Karpas-422 (cell line): ENCODE measurements at places on chromosomes 1 and 21. TPM values are rescaled to one million over a fixed set of nuclear protein-coding genes. Genes with fewer than 3 reads are reported as not detected.

DNA sequence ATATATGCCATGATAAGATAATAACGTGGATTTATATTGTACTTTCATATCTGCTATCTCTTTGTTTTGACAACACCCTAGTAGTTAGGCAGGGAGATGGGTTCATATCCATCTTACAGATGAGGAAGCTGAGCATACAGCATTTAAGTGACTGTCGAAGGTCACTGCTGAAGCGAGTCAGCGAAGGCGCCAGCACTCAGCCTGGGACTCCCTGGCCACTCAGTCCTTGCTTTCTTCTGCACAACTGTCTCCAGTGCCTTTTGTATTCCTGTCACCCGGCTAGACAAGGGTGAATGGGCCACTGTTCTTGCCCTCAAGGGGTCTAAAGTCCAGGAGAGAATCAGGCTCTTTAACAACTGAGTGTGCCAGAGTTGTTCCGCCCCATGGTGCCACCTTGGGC is 3.1 kb downstream of the ARHGEF10L start:
- no peak overlapping the region for H3K27ac ChIP-seq
- H3K4me3 ChIP-seq, result no peak overlapping the region
- H3K4me1 ChIP-seq, result no peaks in the 10 kb centered on the region
- H3K36me3 ChIP-seq, result no peaks in the 10 kb centered on the region
- H3K27me3 ChIP-seq, result no peaks in the 10 kb centered on the region
- no peak for DNase-seq

GRCh38 chr1:43933386-43934100 is at the start of gene ARTN:
TSS of gene ARTN (plus strand) at chr1:43933801. CDS start at chr1:43935657, 1,856 bp downstream.
- no peaks in the 10 kb centered on the region for H3K36me3 ChIP-seq
- H3K27me3 ChIP-seq, result no peaks in the 10 kb centered on the region
- no peak within 1 kb of the TSS for H3K4me3 ChIP-seq
- no peak for DNase-seq

GRCh38 chr1:15592285-15592684 is 7.4 kb upstream of the AGMAT start:
- no peaks in the 10 kb centered on the region for H3K4me1 ChIP-seq
- no peaks in the 10 kb centered on the region for H3K36me3 ChIP-seq

DNA sequence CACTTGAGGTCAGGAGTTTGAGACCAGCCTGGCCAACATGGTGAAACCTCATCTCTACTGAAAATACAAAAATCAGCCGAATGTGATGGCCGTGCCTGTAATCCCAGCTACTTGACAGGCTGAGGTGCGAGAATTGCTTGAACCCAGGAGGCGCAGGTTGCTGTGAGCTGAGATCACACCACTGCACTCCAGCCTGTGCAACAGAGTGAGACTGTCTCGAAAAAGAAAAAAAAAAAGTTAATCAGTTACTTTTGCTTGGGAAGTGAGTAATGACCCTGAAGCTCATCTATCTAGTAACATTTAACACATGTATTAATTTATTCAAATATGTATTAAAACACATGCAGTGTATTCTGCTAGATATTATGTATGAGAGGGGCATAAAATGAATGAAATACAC is 49.4 kb downstream of the ZNF326 start:
- H3K27ac ChIP-seq, result no peak overlapping the region
- DNase-seq, result no peak
- H3K36me3 ChIP-seq, result no peaks in the 10 kb centered on the region
- H3K27me3 ChIP-seq, result no peaks in the 10 kb centered on the region
- no peaks in the 10 kb centered on the region for H3K4me1 ChIP-seq

- no peaks in the 10 kb centered on the region for H3K27me3 ChIP-seq
- no peaks in the 10 kb centered on the region for H3K36me3 ChIP-seq
- no peaks in the 10 kb centered on the region for H3K4me1 ChIP-seq
- H3K4me3 ChIP-seq, result no peak overlapping the region
- no peak overlapping the region for H3K27ac ChIP-seq
These were observed 446.8 kb downstream of the PLPP3 start for GRCh38 chr1:56132520-56132919.

GRCh38 chr1:110076789-110077500 is 6.5 kb upstream of the ALX3 start:
- no peak for DNase-seq
- no peaks in the 10 kb centered on the region for H3K36me3 ChIP-seq
- no peaks in the 10 kb centered on the region for H3K27me3 ChIP-seq
- peaks cover 20% of the 10 kb centered on the region for H3K4me1 ChIP-seq
- no peak overlapping the region for H3K4me3 ChIP-seq

DNA sequence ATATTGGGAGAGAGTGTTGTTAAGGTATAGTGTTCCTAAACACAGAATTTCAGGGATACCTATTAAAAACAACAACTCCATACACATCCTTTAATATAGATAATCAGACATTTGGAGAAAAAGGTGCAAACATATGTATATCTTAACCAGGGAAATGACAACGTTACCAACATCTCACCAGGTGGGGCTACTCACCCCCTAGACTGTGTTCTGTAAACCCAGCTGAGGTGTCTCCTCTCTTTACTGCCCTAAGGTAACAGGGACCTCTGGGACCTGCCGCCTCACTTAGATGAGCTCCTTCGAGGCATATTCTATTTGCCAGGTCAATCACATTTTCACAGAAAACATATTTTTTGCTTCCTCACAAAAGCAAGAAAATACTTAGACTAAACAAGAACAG is 13.4 kb downstream of the RRAGC start:
- no peak overlapping the region for H3K27ac ChIP-seq
- H3K27me3 ChIP-seq, result no peaks in the 10 kb centered on the region
- no peak overlapping the region for H3K4me3 ChIP-seq
- peaks cover 16% of the 10 kb centered on the region for H3K4me1 ChIP-seq

DNA sequence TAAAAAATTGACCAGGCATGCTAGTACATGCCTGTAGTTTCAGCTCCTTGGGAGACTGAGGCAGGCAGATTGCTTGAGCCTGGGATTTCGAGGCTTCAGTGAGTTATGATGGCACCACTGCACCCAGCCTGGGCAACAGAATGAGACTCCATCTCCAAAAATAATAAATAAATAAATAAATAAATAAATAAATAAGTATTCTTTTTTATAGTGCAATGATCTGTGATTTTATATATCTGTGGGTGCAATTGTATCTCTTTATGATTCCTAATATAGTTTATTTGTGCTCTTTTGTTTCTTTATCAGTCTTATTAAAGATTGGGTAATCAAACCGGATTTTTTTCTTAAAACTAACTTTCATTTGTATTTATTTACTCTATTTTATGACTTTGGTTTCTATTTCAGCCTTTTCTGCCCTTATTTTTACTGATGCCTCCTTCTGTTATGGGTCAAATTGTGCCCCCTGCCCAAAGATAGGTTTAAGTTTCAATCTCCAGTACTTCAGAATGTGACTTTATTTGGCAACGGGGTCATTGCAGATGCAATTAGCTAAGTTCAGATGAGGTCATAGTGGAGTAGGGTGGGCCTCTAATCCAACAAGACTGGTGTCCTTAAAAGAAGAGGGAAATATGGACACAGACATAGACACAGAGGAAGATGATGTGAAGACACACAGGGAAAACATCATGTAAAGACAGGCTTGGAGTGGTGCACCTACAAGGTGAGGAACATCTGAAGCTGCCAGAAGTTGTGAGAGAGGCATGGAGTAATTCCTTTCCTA is 74.9 kb upstream of the CDC42BPA start:
- H3K36me3 ChIP-seq, result no peaks in the 10 kb centered on the region
- H3K4me3 ChIP-seq, result no peak overlapping the region
- 0 out of 2 replicates have a peak, but pooled peaks cover 2% of the 10 kb centered on the region for H3K27me3 ChIP-seq
- no peaks in the 10 kb centered on the region for H3K4me1 ChIP-seq
- H3K27ac ChIP-seq, result no peak overlapping the region

- no peak overlapping the region for H3K4me3 ChIP-seq
- no peak overlapping the region for H3K27ac ChIP-seq
- no peaks in the 10 kb centered on the region for H3K36me3 ChIP-seq
- H3K4me1 ChIP-seq, result peaks cover 5% of the 10 kb centered on the region; the same call in 1 of the 2 replicates
- H3K27me3 ChIP-seq, result no peaks in the 10 kb centered on the region
These were observed 61.0 kb downstream of the DNTTIP2 start for GRCh38 chr1:93817819-93818569.

DNA sequence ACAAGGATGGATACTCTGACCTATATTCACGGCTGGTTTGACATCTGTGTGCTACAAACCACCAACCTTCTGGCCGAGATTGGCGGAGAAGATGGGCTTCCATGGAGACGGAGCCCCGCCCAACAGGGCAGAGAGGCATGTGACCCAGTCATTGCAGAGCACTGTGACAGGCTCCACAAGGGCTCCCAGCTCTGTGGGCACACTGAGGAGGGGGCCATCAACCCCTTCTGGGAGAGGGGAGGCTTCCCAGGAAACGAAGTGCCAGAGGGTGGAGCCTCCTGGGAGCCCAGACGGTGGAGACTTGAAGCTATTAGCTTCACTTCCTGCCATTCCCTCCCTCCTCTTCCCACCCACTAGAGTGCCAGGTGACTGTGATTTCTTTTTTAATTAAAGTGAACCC is 71.6 kb upstream of the IFFO2 start:
- H3K4me3 ChIP-seq, result no peak overlapping the region
- no peaks in the 10 kb centered on the region for H3K36me3 ChIP-seq
- no peak overlapping the region for H3K27ac ChIP-seq
- H3K4me1 ChIP-seq, result no peaks in the 10 kb centered on the region
- H3K27me3 ChIP-seq, result no peaks in the 10 kb centered on the region

GRCh38 chr1:112268408-112268807 is 127.6 kb upstream of the CTTNBP2NL start:
- H3K27ac ChIP-seq, result no peak overlapping the region
- H3K4me3 ChIP-seq, result no peak overlapping the region
- no peak for DNase-seq
- H3K36me3 ChIP-seq, result no peaks in the 10 kb centered on the region
- H3K27me3 ChIP-seq, result no peaks in the 10 kb centered on the region

The CYP4X1 gene
- not detected in 2 replicates for total RNA-seq

The KIF26B gene
- 2.3 and 3.3 TPM in 2 replicates for total RNA-seq

The TDRD5 gene
- not detected in 2 replicates for total RNA-seq

The TXNIP gene
- 130 and 269 TPM in 2 replicates for total RNA-seq

The FCGR3A gene
- total RNA-seq, result not detected in 2 replicates

The CFAP107 gene
- total RNA-seq, result not detected in 2 replicates
